A549 treated with AZD2906 at 1 μM for 4 hours (cell line): ENCODE measurements at places on chromosomes 4 and X. TPM values are rescaled to one million over a fixed set of nuclear protein-coding genes. Genes with fewer than 3 reads are reported as not detected.

Gene EMCN
- total RNA-seq = not detected in 5 replicates

Gene DUSP9
- total RNA-seq = 1.3 to 1.7 TPM (median 1.5 TPM) in 5 replicates

Gene NPY5R
- 0.06 TPM in 1 of 5 replicates, not detected in the others for total RNA-seq

Gene EVC2
- 1.7 to 1.9 TPM (median 1.8 TPM) in 5 replicates for total RNA-seq

Gene MAGEE2
- total RNA-seq = not detected in 5 replicates
